Astrocyte (in vitro differentiated cells and primary cell): ENCODE measurements at places on chromosomes 1 and 21. TPM values are rescaled to one million over a fixed set of nuclear protein-coding genes. Genes with fewer than 3 reads are reported as not detected.

DNA sequence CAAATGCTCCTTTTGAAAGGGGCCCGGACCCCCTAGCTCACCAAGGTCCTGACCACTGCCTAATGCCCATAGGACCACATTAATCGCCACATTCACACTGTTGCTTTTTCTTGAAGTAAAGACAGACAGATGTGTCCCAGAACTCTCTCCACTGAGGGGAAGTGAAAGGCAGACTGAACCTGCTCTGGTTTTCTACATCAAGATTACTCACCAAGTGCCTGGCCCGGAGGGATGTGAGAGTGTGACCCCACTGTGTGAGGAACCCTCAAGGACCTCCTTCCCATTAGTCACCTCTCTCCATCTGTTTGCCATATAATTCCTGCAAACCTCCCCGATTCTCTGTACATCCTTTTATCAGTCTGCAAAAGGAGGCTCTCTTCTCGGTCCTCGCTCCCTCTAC, 381.5 kb downstream of the OMA1 start:
- DNase-seq, result no peak
- H3K27ac ChIP-seq, result no peak overlapping the region
- H3K4me3 ChIP-seq, result no peak overlapping the region
- H3K27me3 ChIP-seq, result no peaks in the 10 kb centered on the region
- H3K36me3 ChIP-seq, result no peaks in the 10 kb centered on the region
- H3K4me1 ChIP-seq, result no peaks in the 10 kb centered on the region

GRCh38 chr1:209827384-209828262, at the start of gene UTP25:
UTP25 (plus strand) TSS chr1:209827972; CDS start chr1:209828064, 92 bp downstream.
- peak within 1 kb of the TSS; percentile 98 for H3K4me3 ChIP-seq
- peak; percentile 96 for DNase-seq
- H3K36me3 ChIP-seq, result peaks cover 11% of the 10 kb centered on the region
- H3K27me3 ChIP-seq, result no peaks in the 10 kb centered on the region
- peaks cover 20% of the 10 kb centered on the region for H3K4me1 ChIP-seq

- no peak overlapping the region for H3K27ac ChIP-seq
- H3K4me3 ChIP-seq, result no peak overlapping the region
Observed at GRCh38 chr1:182795563-182796228, 6.1 kb downstream of the NPL start.

DNA sequence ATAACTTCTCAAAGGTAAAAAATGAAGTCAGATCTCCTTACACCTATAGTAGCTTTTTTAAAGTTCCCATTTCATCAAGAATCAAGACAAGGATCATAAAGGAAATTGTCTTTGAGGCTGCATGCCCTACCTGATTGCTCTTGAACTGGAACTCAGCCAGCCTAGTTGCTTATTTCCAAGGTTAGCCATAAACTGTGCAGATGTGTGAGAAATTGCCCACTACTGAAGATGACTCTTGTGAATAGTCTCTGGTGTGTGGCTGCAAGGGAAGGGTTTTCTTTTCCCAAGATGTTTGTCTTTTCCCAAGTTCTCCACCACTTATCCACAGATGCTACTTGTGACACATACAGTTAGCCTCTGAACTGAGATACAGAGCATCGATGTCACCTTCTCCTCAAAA, 81.7 kb upstream of the DUSP10 start:
- no peaks in the 10 kb centered on the region for H3K36me3 ChIP-seq
- H3K4me1 ChIP-seq, result peaks cover 19% of the 10 kb centered on the region

DNA sequence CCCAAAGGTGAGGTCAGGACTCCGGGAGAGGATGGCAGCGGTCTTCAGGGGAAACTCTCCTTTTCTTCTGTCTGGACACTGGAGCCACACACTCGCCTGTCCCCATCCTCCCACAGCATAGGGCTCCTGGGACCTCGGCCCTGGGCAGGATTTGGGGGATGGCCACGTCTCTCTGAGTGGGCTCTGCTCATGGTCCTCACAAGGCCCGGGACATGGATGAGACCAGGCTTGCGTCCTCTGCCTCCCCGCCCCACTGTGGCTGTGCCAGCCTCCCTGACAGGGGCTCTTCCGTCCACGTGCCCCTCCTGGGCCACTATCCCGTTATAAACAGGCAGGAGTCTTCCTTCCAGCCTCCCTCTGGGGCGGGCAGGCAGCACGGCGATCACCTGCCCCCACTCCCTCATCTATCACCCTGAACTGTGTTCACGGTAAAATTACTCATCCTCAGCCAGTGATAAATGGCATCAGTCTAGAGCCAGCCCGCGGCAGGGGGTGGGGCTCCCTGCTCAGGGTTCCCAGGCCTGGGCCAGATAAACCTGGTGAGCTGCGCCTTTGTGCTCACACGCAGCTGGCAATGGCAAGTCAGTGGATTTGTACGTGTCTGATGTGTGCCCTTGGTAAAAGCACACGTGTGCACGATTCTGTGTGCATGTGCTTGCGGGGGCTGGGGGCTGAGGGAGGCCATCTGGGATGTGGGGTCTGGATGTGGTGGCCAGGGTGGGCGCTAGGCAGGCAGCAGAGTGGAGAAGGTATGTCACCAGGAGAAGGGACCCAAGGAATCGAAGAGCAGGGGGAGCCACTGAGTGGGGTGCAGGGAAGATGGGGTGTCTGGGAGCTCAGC, 12.6 kb upstream of the SAMD11 start:
- peaks cover 9% of the 10 kb centered on the region for H3K27me3 ChIP-seq
- H3K27ac ChIP-seq, result no peak overlapping the region
- H3K4me3 ChIP-seq, result no peak overlapping the region

DNA sequence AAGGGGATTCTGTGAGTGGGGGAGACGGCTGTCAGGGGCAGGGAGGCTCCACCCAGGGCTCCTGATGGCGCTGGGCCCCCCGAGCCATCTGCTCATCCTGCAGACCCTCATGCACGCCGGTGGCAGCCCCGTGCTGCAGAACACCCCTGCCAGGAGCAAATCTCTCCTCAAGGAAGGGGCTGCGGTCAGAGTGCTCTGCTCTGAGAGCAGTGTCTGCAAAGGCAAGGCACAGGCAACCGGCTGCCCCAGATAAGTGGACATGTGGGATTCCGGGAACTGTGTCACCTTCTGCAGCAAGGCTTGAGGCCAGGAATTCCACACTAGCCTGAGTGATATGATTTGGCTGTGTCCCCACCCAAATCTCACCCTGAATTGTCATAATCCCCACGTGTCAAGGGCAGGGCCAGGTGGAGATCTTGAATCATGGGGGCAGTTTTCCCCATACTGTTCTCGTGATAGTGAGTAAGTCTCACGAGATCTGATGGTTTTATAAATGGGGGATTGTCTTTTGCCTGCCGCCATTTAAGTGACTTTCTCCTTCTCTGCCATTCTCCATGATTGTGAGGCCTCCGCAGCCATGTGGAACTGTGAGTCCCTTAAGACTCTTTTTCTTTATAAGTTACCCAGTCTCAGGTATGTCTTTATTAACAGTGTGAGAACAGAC, 101.0 kb downstream of the PDE9A start:
- H3K36me3 ChIP-seq, result no peaks in the 10 kb centered on the region
- H3K27ac ChIP-seq, result no peak overlapping the region
- DNase-seq, result no peak
- H3K4me3 ChIP-seq, result no peak overlapping the region
- H3K27me3 ChIP-seq, result peaks cover 3% of the 10 kb centered on the region

- H3K4me3 ChIP-seq, result no peak overlapping the region
- H3K27ac ChIP-seq, result no peak overlapping the region
- no peak for DNase-seq
Observed at GRCh38 chr21:36132696-36133095, 2.2 kb upstream of the CBR3 start.

GRCh38 chr1:52795464-52795863, 47.1 kb upstream of the ZYG11A start:
- no peak overlapping the region for H3K4me3 ChIP-seq
- no peak overlapping the region for H3K27ac ChIP-seq
- H3K27me3 ChIP-seq, result no peaks in the 10 kb centered on the region

- peak overlapping the region; percentile 90 for H3K4me3 ChIP-seq
- H3K36me3 ChIP-seq, result no peaks in the 10 kb centered on the region
- no peak for DNase-seq
- H3K27ac ChIP-seq, result peak overlapping the region; percentile 93
Observed at GRCh38 chr1:206686478-206687249, 2.0 kb downstream of the MAPKAPK2 start.

DNA sequence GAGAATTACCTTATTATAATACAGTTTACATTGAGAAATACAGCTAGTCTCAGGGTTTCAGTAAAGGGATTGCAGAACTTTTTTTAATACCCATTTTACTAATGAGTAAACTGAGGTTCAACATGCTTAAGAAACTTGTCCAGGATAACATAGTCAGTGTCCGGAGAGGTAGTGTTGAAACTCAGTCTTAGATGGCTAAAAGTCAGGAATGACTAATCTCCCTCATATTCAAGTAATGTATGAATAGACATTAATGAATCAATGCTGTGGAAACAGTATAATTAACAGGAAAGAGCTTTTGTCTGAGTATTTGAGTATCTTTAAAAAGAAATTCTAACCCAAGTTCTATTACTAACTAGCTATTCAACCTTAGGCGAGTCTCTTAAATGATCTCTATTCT, 397.6 kb downstream of the PLA2G4A start:
- peak; percentile 47 for DNase-seq
- no peaks in the 10 kb centered on the region for H3K27me3 ChIP-seq
- H3K36me3 ChIP-seq, result no peaks in the 10 kb centered on the region
- H3K4me3 ChIP-seq, result no peak overlapping the region
- no peaks in the 10 kb centered on the region for H3K4me1 ChIP-seq

Gene TMEM54
- total RNA-seq, result 8.0 and 9.3 TPM in 2 replicates

Gene S100A8
- not detected in 2 replicates for total RNA-seq

Gene GNG5
- total RNA-seq, result 178 and 185 TPM in 2 replicates

Gene AIRE
- total RNA-seq, result 0.07 TPM in 1 of 2 replicates, not detected in the other

Gene MEX3A
- total RNA-seq, result 32.9 and 37.6 TPM in 2 replicates

Gene ANGPTL3
- total RNA-seq, result not detected in 2 replicates
